Activated T-helper 1 cell treated with anti-CD3 and anti-CD28 coated beads, Interleukin-12 subunit alpha, Interleukin-12 subunit beta, Interleukin-2, Interleukin-4 antibody, amounts not matched to agents 30 ng/mL and 10 ng/mL and 1 ng/mL, durations not matched to agents 14 hours and 24 hours and 36 hours (primary cell): ENCODE measurements at places on chromosomes 7 and 10.

DNA sequence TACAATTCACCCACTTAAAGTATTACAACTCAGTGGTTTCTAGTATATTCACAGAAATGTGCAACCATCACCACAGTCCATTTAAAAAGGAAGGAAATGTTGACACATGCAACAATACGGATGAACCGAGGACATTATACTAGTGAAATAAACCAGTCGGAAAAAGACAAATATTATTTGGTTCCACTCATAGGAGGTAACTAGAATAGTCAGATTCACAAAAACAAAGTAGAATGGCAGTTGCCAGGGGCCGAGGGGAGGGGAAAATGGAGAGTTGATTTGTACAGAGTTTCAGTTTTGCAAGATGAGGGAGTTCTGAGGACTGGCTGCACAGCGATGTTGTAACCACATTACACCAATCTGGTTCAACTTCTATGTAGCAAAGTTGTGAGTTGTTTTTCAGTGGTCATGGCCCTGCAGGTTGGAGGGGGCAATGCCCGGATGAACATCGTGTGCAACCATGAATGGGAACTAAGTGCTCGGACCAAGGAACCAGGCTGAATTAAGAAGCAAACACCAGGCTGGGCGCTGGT is 17.6 kb upstream of the TNPO3 start:
- DNase-seq, result no peak

DNA sequence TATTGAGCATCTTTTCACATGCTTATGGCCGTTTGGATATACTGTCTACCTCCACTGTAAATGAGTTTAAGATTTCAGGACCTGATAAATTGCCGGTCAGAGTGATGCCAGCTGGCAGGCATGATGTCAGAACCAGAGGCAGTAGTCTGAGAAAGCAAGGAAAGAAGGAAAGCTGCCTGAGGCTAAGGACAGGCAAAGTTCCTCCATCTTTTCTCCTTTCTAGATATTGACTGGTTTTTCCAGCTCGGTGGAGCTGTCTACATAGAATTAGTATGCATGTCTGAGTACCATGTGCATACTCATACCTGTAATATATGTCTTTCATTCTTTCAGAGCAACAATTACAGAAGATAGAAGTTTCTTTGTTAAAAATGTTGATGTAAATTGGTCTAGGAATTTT is 52.3 kb downstream of the CDCA7L start:
- no peak for DNase-seq

- no peak for DNase-seq
Observed at GRCh38 chr7:114813624-114814023, 108.3 kb upstream of the MDFIC start.

DNA sequence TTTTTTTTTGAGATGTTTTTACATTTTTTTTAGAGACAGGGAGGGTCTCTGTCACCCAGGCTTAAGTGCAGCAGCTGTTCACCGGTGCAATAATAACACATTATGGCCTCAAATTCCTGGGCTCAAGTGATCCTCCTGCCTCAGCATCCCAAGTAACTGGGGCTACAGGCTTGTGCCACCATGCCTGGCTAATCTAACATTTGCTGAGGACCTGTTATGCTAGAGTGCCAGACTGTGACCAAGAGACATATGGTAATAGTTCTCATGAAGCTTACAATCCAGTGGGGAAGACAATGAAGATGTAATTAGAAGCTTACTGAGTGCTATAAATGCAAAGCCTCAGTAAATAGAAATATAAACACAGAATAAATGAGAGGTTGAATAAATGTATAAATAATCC is 17.6 kb upstream of the ORC5 start:
- no peak for DNase-seq
